ENCODE measurements at places on chromosomes 3 and 15.

DNA sequence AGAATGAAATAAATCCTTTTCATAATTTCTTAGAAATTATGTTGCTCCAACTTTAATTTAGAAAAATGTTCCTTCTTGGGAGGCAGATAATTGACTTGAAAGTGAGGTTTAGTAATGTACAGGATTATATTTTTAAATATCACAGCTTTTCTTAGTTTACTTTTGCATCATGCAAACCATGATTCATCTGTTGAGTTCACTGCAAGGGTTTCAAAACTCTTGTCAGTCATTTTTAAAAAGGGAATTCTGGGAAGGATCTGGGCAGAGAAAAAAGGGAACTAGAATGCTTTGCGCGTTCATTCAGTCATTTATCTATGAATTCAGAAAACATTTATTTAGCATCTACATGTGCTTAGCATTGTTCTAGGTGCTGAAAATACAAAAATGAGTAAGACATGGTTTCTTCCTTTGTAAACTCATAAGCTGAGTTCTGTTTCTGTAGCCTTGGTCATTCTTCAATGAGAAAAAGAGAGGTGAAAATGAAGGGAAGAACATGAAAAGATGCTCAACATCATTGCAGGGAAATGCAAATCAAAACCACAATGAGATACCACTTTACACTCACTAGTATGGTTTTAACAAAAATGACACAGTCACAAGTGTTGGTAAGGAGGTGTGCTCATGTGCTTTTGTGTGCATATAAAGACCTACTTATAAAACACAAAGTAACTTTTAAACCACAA, 209.1 kb downstream of the NR1D2 start:
- no peak for DNase-seq

GRCh38 chr3:4413467-4413866, 53.6 kb downstream of the SUMF1 start:
- DNase-seq = no peak

- no peak for DNase-seq
Measured at GRCh38 chr15:73982222-73982962, 9.7 kb downstream of the STOML1 start.

DNA sequence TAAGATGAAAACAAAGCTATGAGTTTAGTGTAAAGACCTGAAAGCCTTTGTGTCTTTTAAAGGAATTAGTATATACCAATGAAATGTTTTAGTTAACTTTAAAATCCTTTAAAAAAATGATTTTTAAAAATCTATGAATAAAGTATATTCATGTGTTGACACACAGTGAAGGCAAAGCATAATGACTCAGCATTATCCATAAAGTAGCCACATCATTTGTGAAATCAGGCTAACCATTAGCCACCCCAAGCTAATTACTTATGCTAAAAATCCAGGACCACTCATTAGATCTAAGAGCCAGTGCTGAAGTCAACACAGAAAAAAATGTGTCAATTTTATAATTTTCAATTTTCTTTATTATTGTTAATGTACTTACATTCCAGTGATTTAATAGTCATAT, 310.2 kb downstream of the TBC1D5 start:
- DNase-seq = no peak

- no peak for DNase-seq
Measured at GRCh38 chr3:181725830-181726229, 14.1 kb downstream of the SOX2 start.

GRCh38 chr15:84822653-84823281, 5.6 kb downstream of the ALPK3 start:
- no peak for DNase-seq

DNA sequence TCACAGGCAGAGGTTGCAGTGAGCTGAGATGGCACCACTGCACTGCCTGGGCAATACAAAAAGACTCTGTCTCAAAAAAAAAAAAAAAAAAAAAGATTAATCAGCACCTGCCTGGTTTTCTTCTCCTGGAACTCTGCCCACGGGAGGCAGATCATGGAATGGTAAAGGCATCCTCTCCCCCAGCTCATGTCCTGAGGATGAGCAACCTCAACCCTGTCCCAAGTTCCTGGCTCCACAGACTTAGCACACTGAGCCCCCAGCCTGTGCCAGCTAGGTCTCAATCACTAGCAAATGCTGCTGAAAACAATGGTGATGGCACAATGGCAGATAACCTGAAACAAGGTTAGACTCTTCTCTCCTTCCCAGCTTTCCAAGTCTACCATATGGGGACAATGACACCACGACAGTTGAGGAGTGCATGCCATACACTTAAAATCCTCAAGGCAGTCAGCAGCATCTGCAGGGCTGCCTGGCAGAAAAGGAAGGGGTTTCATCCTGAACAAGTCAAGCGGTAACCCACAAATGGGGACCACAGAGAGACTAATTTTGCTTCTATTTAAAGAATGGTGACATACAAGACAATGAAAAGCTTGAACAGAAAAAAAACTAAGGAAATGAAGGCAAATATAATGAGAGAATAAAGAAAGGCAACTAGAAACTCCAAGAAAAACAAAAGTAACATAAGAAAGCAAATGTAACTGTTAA, 4.8 kb downstream of the CLN6 start:
- no peak for DNase-seq

GRCh38 chr3:129855832-129856419, 37.6 kb downstream of the TMCC1 start:
- no peak for DNase-seq

DNA sequence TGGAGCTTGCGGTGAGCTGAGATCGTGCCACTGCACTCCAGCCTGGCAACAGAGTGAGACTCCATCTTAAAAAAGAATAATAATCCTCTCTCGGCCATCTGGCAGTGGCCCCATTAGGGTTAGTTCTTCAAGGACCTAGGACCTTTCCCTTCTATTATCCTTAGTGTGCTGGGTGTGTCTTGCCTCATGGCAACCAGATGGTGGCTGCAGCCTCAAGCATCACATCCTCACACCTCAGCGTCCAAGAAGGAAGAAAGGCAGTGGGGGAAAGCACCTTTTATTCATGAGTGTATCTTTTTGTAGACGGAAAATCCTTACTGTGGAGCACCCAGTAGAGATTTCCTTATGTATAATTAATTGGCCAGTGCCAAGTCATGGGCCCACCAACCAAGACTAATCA, 42.7 kb upstream of the TFRC start:
- DNase-seq = no peak

- DNase-seq = no peak
Measured at GRCh38 chr15:39461536-39462130, 119.2 kb upstream of the THBS1 start.

DNA sequence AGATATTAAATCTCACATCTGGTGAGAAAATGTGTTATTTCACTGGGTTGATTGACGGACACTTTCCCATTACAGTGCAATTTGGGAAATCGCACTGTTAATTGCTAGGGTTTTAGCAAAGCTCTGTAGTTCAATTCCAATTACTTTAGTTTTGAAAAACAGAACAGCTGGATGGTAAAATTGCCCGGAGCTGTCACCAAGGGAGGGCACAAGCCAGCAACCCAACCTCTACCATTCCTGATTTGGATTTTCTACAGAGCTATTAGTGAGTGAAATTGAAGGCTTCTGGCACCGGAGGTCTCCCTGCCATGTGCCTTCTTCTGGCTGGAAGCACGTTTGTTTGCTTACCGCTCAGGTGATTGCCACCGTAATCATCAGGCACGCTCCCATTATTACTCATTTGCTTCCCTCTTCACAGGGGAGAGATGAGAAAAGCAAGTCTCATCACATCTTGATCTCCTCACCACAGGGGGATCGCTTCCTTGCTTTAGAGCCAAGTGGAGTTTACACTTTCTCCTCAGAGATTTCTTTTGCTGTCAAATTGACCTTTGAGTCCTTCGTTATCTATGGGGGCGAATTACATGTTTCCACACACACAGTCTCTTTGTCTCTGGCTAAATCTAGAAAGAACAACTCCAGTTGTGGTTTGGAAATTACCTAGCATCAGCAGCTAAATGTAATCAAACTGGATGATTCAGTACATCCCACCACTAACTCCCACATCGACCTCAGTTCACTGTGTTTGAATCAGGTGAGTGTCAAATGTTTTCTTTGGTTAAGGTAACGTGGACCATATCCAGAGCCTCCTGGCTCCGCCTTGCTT, 421.7 kb upstream of the GOLIM4 start:
- DNase-seq = no peak

DNA sequence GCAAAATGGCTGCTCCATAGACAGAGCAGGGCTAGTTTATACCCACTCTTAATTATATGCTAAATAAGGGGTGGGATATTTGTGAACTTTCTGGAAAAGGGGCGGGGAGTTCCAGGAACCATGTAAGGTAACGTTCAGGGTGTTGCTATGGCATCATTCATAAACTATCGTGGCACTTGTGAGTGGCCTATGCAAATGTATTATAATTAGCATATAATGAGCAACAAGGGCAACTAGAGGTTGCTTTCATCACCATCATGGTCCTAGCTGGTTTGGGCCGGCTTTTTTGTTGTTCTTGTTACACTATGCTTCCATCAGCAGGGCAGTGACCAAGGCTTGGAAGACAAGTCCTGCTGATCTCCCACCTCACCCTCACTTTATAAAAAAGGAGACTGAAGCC, 43.2 kb upstream of the FGD5 start:
- DNase-seq = no peak

DNA sequence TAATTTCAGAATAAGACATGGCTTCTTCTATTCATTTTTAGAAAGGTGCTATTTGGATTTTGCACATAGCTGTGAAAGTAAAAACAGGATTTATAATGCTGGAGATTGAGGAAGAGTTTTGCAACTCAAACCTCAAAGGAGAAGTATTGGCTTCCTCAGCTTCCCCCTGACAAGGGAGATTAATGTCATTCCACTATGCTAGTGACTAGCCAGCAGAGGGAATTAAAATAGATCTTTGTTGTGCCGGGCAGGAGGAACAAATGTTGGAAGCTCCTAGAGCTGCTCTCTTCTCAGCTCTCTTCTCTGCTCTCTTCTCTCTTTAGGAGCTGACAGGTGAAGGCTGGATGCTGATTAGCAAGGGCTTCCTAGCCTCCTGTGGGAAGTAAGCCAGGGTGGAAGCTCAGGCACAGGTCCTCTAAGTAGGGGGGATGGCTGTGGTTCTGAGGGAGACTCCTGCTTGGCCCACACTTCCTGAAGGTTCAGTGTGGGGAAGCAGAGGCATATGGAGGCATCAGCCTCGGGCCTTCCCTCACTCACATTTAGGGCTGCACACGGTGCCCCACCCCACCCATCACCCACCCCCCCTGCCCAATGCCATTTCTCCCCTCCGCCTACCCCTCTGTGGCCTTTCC, 29.6 kb downstream of the CX3CR1 start:
- no peak for DNase-seq

GRCh38 chr3:38617137-38617536, 32.4 kb downstream of the SCN5A start:
- no peak for DNase-seq
